ENCODE measurements at places on chromosomes 12 and 14.

DNA sequence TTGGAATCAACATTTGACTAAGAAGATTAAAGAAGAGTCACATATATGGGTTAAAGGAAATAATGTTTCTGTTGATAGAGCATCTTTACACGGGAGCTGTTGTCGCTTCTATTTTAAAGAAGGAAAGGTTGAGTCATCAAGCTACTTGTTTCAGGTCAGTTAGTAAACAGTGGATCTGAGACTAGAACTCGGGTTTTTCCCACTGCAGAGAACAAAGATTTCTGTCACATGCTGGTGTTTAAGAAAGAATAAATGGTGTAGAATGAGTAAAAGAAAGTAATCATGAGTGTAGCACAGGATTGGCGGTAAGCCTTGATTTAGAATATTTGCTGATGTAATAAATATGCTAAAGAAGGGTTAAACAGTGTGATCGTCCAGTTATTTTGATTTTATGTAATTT, 455.5 kb downstream of the AEBP2 start:
- DNase-seq, result peak; percentile 26

DNA sequence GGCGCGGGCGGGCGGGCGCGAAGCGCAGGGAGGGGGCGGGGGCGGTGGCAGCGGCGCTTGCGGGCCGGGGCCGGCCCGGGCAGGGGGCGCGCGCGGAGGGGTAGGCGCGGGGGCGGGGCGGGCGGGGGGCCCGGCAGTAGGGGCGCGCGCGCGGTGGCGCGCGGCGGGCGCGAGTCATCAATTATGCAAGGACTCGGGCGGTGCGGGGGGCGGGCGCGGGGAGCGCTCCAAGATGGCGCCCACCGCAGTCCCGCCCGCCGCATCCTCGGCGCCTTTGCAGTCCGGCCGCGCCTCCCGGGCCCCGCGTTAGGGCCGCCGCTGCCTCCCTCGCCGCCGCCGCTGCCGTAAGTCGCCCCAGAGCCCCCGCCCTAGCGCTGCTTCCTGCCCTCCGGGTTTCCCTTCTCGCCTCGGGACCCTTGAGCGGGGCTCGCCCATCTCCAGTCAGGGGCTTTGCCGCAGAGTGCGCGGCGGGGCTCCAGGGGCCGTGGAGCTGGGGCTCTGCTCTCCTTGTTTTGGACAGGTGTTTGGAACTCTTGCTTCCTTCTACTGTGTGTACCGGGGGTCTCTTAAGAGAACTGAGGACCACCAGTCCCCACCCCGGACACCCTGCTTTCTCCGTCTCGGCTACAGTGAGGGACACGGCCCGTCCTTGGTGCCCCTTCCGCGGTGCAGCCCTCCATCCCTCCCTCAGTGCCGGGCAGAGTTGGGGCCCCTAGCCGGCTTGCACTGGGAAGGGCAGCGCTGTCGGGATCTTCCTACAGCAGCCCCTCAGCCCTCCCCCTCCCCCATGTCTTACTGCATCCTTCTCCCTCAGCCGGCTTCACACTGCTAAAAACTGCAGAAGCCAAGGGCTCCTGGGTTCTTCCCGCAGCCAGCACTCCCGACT, at the start of gene SCN8A:
Gene SCN8A, plus strand, starts transcription at position 218 of the 886 bp plus-strand sequence. CDS start 71,585 bp downstream, outside the sequence.
- no peak for DNase-seq

- no peak for DNase-seq
These were observed 58.0 kb downstream of the FAR2 start for GRCh38 chr12:29207120-29207519.

DNA sequence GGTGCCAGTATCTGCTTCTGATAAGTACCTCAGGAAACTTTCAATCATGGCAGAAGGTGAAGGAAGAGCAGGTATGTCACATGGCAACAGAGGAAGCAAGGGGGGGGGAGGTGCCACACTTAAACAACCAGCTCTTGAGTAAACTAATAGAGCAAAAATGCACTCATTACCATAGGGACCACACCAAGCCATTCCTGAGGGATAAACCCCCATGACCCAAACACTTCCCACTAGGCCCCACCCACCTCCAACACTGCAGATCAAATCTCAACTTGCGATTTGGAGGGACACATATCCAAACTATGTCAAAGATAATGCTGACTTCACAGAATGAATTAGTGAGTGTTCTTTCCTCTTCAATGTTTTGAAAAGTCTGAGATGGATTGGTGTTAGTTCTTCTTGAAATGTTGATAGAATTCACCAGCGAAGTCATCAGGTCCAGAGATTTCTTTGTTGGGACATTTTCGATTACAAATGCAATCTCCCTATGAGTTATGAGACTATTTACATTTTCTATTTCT, 16.6 kb downstream of the TFCP2 start:
- no peak for DNase-seq

GRCh38 chr14:58598804-58599525, 38.8 kb upstream of the DACT1 start:
- no peak for DNase-seq

- DNase-seq, result no peak
These were observed 39.9 kb downstream of the SLC25A47 start for GRCh38 chr14:100363053-100363452.

- DNase-seq, result peak; percentile 68
These were observed 647 bp upstream of the ESPL1 start for GRCh38 chr12:53267306-53267998.

DNA sequence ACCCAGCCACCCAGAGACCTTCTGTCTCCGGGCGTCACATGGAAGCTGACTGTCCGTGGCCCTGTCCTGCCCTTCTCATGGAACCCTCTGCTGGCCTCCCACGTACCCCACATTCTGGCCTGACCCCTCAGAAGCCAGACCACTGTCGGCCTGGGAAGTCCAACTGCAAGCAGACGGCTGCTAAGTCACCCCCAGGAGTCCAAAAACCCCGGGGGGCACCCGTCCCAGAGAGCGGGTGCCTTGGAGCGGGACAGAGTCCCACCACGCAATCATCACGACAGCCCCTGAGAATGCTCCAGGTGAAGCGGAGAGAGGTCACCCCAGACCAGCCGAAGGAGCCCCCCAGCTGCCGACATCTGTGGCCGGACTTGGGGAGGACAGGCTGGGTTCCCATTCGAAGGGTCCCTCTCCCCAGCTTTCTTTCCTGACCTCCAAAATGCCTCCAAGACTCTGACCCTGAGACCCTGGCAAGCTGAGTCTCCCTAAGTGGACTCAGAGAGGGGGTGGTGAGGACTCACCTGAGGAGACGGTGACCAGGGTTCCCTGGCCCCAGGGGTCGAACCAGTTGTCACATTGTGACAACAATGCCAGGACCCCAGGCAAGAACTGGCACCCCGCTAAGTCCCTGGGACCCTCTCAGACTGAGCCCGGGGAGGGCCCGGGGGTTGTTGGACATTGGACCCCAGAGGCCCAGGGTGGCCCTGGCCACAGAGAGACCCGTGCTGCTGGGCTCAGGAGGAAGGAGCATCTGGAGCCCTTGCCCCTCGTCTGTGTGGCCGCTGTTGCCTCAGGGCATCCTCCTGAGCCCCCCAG, 337.1 kb downstream of the TMEM121 start:
- no peak for DNase-seq

DNA sequence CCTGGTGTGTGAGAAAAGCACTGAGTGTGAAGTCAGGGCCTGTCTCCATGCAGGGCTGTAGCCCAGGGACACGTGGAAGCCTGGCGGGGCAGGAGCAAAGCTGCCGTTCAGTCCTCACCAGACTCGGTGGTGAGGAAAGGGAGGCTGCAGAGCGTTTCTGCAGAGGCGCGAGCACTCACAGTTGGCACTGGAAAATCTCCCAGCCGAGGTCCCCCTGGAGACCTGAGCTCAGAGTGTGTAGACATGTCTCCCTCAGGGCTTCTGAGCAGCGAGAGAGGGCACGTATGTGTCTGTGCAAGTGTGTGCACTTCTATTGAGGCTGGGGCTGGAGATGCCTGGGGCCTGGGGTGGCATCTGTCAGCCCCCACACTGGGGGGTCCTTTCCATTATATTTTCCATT, 11.0 kb upstream of the HHIPL1 start:
- DNase-seq, result no peak

- DNase-seq, result no peak
These were observed 5.6 kb downstream of the DACT1 start for GRCh38 chr14:58643366-58643765.

- DNase-seq, result no peak
These were observed 77.7 kb downstream of the PPP2R5C start for GRCh38 chr14:101839236-101839635.

DNA sequence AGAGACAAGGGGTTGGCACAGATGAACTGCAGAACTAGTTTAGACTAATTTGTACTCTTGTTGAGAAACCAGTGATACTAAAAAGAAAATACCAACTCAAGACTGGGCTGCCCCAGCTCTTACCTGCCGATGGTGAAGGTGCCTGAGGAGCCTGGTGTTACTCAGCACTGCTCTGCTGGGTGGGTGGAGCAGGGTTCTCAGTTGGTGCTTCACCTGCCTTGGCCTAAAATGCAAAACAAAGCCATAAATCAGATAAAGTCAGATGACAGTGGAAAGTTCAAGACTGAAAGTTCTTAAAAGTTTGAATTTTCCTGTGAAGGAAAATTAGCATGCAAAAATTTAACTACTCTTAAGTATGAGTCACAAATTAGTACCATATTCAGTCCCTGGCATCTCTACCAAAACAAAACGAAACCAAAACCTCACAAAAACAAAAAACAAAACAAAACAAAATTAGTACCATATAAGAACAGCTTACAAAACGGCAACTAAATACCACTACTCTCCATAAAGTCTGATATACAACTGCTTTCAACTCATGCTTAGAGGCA, 21.9 kb downstream of the YBX3 start:
- no peak for DNase-seq

- peak; percentile 21 for DNase-seq
These were observed 30.7 kb downstream of the PXN start for GRCh38 chr12:120234643-120235368.

- DNase-seq, result no peak
These were observed 63.9 kb downstream of the DENND5B start for GRCh38 chr12:31527083-31527482.

DNA sequence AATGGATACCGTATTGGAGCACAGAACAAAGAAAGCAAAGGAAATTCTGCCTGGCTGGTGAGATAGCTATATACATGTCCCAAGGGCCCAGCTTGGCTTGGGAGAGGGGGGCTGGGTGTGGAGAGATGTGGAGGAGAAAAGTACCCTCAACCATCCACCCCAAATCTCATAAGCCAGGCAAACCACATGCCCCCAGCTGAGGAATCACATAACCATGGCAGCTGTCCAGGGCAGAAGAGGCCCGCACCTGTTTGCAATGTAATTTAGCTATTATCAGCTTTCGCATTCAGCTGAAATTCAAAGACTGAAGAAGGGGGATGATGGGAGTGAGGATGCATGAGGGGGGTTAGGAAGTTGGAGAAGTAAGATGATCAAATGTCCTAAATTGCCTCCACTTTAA, 196.1 kb downstream of the TBX5 start:
- no peak for DNase-seq

DNA sequence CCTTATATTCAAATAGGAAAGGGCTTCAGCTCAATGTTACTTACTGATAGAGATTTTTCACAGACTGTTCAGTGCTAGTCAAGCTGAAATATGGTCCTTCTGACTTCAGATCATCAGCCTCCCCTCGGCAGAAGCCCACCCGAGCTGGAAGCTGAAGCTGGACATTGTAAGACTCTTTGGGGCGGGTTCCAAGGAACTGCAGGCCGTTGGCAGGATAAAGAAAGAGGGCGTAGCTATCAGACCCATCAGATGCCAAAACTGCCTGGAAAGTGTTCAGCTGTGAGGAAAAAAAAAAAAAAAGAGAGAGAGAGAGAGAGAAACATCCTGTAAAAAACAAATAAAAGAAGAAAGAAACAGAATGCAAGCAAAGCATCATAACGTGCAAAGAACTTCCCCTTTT, 8.8 kb downstream of the NID2 start:
- no peak for DNase-seq

DNA sequence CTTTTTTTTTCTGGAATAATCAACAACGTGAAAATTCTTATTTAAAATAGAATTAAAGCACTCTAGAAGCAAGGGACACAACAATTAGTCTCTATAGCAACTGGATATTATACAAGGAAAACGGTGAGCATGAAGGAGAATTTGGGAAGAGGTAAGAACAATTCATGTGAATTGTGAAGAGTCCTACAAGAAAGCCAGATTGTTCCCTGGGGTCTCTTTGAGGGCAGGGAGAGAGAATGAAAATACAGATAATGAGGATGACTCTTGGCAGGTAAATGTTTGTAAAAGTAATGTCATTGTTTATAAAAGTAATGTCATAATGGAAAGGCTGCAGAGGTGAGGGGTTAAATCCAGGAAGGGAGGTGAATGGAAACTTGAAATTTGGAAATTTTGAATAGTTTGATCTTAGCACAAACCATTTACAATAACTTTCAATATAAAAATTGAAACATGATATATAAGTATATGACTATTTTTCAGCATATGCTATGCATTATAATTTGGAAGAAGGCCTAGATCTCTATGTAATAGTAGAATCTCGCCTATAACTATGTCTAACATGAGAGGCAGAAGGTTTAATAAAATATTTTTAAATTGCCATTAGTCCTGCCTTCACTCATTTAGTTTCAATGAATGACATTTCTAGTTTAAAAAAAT, 378.8 kb upstream of the DCN start:
- DNase-seq, result no peak

DNA sequence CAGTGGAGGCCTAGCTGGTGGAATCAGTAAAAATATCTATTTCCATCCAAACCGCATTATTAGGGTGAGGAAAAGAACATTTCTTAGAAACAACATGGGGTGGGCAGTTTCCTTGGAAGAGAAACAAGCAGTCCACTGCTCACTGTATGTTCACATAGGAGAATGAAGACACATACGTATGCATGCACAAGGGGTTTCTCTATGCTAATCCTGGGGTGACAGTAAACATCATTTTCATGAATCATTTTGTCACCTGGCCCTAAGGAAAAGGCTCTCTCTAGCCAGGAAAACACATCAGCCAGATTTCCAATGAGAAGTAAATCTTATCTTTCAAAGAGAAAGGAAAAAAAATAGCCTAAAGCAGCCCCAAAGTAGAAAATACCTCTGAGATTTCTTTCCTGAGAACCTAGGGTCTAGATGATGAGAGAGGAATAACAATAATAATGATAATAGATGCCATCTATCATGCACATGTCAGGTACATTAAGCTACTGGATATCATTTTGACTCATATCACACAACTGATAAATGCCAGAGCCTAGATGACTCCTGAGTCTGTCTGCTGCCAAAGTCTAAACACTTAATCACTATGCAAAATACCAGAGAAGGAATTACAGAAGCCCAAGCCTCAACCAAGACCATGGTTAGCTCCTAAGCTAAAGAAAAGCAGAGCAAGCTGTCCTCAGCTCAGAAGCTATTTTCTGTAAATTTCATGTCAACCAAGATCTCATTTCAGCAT, 520.5 kb upstream of the TMPO start:
- no peak for DNase-seq

DNA sequence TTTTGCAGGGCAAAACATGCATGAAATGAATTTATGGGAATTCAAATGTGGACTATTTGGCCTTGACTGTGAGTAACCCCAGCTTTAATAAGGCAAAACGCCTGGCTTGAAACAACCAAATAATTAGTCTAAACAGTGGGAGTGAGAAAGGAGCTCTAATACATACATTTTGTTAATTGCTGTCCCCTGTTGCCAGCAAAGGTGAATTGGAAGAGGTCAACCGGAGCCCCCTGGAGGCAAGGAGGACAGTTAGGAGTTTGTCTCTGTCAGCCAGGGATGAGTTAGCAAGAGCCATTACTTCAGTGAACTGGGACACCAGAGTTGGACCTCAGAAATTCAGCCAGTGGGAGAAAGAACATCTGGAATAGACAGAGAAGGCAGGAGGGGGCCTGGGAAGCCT, 17.4 kb downstream of the KRT76 start:
- no peak for DNase-seq
